Mammary microvascular endothelial cell (primary cell): ENCODE measurements at places on chromosomes 7 and 10. TPM values are rescaled to one million over a fixed set of nuclear protein-coding genes. Genes with fewer than 3 reads are reported as not detected.

GALNT11 gene
- 37.6 and 43.1 TPM in 2 replicates for total RNA-seq

EMX2 gene
- total RNA-seq = not detected in 2 replicates

DYNC1I1 gene
- 0.89 and 1.2 TPM in 2 replicates for total RNA-seq

DIP2C gene
- 4.9 and 6.2 TPM in 2 replicates for total RNA-seq

SLC39A12 gene
- not detected in 2 replicates for total RNA-seq

C7orf57 gene
- total RNA-seq = 0.15 and 0.20 TPM in 2 replicates

SFRP4 gene
- total RNA-seq = 0.33 TPM in 1 of 2 replicates, not detected in the other

ZNF22 gene
- total RNA-seq = 30.7 and 34.7 TPM in 2 replicates
